ENCODE measurements at places on chromosomes 4 and X.

GRCh38 chr4:37970702-37971101 is 10.5 kb downstream of the PTTG2 start:
- peak; percentile 47 for DNase-seq

DNA sequence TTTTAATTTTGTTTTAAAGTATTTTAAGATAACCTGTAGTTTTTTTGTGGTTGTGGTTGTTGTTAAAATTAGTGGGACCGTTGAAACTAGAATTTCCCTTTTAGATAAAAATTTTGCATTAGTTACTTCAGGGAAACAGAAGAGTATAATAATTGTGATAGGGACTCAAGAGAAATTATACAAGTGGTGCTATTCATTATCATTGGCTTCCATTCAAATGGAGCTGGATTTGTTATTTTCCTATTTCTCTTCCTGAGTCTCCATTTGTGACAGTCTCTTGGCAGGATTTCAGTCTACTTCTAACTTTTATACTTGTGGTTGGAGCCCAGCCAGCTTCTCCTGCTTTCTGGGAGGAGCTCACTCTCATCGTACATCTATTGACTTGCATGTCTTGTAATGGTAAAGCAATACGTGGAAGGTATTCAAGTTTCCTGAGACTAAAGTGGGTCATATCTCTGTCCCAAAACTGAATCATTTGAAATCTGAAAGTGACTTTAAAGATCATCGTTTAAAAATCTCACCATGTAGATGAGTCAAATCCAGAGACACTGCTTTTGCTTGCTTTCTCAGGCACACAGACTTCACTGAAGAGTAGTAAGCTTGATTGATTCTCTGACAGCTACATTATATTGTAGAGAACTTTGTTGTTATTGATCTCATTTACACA is 155.8 kb downstream of the RPA4 start:
- DNase-seq: no peak

DNA sequence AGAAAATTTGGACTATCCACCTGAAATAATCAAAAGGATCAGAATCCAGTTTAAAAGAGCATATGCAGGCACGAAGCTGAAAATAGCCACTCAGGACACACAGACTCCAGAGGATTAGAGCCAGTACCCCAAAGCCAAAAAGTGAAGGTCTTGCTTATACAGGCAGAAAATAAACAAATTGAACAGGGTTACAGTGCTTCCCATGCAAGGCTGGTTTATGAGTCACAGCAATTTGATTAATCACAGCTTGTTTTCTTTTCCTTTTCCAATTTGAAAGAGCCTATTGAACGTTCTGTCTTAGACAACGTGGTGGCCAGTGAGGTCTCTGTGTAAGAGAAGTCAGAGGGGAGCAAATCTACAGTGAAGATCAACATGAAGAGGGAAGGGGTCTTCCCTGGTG is 10.2 kb downstream of the HGFAC start:
- no peak for DNase-seq

- no peak for DNase-seq
These were observed 165.6 kb downstream of the SH3KBP1 start for GRCh38 chrX:19721726-19722370.

GRCh38 chrX:11386001-11386523 is 92.8 kb downstream of the AMELX start:
- DNase-seq: no peak

GRCh38 chr4:147799986-147800555 is 68.2 kb downstream of the ARHGAP10 start:
- peak; percentile 88 for DNase-seq

- DNase-seq: no peak
These were observed 1.3 kb downstream of the TACC3 start for GRCh38 chr4:1722551-1723118.

- DNase-seq: no peak
These were observed 19.8 kb downstream of the ATP8A1 start for GRCh38 chr4:42637104-42637503.

Data from stimulated activated naive CD8-positive, alpha-beta T cell treated with anti-CD3 and anti-CD28 coated beads, Interleukin-15, amount 100 ng/mL, for 72 hours (primary cell).